Stimulated activated CD4-positive, alpha-beta T cell treated with anti-CD3 and anti-CD28 coated beads, Interleukin-1b, Interleukin-23, amount 100 ng/mL, for 1 hour (primary cell): ENCODE measurements at places on chromosomes 1 and 21.

DNA sequence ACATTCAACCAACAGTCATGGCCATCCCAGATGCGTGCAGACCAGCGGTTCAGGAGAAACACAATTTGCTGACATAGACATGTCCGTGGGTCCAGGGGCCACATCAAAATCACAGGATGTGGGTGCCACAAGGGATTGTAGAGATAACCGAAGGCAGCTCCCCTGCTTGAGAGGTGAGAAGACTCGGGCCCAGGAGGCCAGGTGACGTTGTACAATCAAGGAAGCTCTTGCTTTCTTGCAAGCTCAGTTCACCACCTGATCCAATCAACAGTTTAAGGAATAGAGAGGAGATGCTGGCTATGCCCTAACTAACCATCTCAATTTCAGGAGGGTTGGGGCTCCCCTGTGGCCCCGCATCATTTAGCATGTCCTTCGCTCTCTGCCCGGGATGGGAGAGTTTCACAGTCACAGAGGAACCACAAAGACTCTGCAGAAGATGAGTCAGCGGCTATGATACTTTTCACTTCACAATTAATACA is 19.5 kb downstream of the UBASH3A start:
- no peak for DNase-seq

- DNase-seq: no peak
Observed at GRCh38 chr1:41811051-41811795, 107.5 kb downstream of the HIVEP3 start.

- no peak for DNase-seq
Observed at GRCh38 chr1:183989078-183989577, 48.4 kb downstream of the COLGALT2 start.

GRCh38 chr21:42234464-42235241 is 15.7 kb downstream of the ABCG1 start:
- peak; percentile 52 for DNase-seq

- no peak for DNase-seq
Observed at GRCh38 chr1:93756657-93757056, 75.0 kb upstream of the BCAR3 start.

DNA sequence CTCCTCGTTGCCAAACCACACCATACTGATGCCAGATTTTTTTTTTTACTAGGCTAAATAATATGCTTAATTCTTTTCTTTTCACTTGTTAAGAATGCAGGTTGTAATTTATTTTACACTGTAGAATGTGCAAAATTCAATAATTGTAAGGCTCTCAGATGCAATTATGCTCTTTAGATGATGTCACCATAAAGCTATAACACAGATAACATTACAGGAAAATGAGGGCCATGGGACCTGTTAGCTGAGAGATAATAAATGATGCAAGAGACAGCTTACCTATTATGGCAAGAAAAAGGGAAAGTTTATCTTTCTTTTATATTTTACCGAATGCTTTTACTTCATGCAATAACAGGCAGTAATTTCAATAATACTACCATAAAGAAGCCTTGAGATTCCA is 35.4 kb downstream of the CHRM3 start:
- no peak for DNase-seq

DNA sequence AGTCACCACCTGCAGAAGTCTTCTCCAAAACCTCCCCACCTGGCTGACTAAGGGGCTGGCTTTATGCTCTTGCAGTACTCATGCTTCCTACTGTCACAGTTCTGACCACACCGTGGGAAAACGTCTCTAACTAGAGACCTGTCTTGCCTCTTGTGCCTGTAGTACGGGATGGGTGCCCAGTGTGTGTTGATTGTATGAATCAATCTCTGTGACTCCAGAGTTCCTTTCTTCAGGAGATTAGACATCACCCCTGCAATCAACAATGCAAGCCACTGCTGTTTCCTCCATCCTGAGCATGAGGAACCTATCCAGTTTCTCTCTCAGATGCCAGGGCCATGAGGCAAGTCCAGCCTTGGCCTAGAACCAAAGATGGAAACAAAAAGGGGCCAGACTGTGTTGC is 64.1 kb downstream of the LRRN2 start:
- DNase-seq: no peak

GRCh38 chr21:46509741-46510502 is 51.2 kb downstream of the DIP2A start:
- DNase-seq: no peak

DNA sequence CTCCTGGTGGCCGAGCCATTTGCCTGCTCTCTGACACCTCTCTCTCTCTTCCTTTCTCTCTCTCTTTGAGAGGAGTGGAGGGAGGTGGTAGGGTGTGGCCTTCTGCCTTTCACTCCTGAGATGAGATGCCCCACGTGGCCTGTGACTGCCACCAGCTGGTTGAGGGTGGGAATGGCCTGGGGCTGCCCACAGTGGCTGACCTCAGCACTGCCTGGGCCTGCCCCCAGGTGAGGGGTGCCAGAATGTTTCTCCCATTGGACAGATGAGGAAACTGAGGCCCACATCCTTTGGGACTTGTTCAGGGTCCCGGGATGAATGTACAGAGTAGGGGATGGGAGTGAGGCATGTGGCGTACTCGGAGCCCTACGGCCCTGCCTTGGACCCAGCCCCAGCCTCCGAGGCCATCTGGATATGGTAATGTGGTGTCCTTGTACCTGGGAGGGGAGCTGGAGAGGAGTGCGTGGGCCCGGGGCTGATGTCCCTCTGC is 12.7 kb upstream of the C1orf167 start:
- no peak for DNase-seq

DNA sequence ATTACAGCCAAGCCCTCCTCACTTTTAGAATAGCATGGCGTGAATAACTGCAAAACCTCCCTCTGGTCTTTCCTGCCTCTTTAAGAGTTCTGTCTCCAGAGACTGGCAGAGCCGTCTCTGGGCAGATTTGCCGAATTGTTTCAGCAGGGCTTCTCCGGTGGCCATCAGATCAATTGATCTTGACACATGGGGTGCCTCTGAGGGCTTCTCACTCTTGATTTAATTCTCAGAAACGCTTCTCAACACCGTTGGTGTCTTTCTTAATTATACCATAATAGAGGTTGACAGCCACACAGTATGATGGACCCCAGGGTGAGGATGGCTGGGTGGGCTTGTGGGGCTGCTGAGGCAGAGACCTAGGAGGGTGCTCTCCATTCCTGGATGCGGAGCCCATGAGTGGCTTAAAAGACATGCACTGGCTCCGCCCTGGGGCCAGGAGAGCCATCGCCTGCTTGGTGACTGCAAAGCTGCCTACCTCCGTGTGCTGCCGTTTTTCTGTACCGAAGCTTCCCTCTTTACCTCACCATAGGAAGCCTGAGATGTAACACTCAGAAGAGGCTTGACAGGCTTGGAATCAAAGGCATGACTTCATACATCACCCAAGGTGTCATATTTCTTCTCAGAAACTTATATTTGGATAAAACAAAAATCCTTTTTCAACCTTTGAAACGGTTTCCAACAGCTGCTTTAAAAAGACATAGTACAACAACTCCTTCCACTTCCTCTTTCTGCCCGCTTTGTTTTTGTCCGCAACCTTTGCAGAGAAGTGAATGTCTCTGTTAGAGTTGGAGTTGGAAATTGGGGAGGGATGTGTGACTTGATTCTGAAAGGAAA is 82.9 kb downstream of the GALNT2 start:
- DNase-seq: no peak

- DNase-seq: no peak
Observed at GRCh38 chr1:90993245-90993644, 28.6 kb downstream of the ZNF644 start.

DNA sequence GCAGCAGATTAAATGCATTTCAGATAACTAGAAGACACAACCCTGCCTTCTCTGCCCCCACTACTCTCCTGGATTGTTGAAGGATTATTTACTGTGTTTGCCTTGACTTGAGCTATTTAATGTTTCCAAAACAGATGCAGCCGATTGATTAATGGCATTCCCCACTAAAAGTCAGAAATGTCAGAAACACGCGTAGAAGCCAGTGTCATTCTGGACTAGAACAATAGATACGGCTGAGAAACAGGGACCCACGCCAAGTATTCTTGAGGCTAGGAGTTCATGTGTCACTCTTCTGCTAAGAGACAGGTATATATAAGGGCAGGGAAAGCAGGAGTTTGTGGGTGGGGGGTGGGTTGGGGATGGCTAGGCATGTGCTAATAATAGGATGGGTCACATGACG is 366.7 kb upstream of the PROX1 start:
- DNase-seq: no peak

GRCh38 chr1:61496501-61496900 is 228.4 kb downstream of the TM2D1 start:
- no peak for DNase-seq

DNA sequence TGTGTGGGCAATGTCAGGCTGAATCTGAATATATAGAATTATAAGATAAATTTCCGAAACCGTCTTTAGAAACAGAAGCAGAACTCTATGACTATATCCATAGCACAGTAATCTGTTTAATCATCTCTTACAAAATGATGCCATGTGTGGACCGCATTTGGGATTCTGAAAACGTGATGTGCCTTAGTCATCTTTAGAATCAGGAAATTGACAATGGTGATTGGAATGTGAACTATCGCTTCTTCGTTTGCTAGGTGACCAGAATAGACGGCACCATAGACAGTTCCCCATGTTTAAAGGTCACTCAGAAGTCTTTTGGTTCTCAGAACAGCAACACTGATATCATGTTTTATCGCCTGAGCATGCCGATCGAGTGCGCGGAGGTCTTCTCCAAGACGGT is 300.3 kb downstream of the ZP4 start:
- DNase-seq: no peak

- no peak for DNase-seq
Observed at GRCh38 chr1:36722871-36723270, 240.2 kb upstream of the CSF3R start.

DNA sequence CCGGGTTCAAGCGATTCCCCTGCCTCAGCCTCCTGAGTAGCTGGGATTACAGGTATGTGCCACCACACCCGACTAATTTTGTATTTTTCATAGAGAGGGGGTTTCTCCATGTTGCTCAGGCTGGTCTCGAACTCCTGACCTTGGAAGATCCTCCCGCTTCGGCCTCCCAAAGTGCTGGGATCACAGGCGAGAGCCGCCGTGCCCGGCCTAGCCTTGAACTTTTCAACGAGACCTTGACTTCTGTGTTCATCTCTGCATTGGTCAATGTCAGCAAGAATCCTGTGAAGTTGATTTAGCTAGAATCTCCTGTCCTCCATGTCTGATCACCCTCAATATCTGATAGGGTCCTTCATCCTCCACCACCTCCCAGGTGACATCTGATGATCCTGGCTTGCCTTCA is 11.4 kb upstream of the CNR2 start:
- no peak for DNase-seq

DNA sequence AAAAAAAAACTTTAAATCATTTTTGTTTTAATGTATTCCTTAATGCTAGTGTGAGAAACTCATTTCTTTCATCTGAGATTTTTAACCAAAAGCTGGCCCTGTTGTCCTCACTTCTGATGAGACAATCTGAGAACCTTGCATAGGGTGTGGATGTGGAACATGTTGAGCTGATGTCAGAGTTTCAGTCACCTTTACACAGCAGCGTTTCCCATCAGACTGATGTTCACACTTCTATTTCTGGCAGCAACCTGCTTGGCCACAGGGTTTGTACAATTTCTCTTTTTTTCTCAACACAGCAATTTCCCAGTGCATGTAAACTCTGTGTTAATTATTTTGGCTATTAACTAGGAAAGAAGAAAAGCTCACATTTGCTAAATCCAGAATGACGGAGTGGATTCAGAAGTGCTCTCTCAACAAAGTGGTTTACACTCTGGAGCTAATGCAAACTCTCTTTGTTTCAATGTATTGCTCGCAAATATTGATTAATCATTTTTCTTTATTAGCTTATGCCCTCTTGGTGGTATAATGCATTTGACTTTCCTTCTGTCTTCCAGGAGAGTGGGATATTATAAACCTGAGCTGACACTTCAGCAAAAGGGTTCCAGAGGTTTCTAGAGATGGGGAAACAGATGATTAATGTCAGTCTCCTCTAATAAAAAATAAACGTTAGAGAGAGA is 70.5 kb upstream of the HSPA13 start:
- DNase-seq: no peak

- DNase-seq: no peak
Observed at GRCh38 chr1:89305493-89305892, 32.8 kb upstream of the GBP5 start.

GRCh38 chr1:25856856-25857255 is 2.4 kb downstream of the AUNIP start:
- no peak for DNase-seq

DNA sequence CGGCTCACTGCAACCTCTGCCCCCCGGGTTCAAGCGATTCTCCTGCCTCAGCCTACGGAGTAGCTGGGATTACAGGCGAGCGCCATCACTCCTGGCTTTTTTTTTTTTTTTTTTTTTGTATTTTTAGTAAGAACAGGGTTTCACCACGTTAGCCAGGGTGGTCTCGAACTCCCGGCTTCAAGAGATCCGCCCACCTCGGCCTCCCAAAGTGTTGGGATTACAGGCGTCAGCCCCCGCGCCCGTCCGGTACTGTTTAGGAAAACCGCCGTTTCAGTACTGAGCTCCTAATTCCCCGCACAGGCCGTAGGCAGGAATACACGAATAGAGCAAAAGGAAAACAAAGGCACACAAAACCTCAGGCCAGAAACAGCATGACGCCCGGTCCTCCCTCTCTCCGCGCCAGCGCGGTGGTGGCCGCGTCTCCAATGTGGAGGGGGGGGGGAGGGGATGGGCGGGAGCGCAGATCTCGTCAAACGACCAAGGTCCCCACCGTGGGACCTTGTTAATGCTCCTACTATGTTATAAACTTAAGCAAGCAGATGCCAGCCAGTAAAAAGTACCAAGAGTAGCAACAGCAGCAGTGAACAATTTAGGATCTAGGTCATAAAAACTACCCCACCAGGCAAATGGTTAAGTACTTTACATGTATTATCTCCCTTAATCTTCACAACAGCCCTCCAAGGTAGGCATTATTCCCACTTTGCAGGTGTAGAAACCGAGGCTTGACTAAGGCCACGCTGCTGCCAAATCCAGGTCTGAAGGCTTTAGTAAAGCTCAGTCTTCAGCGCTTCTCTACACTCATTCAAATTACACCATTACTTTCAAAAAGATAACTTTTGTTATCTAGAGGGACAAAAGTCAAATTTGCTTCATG is 648 bp upstream of the ADAR start:
- DNase-seq: peak; percentile 11

DNA sequence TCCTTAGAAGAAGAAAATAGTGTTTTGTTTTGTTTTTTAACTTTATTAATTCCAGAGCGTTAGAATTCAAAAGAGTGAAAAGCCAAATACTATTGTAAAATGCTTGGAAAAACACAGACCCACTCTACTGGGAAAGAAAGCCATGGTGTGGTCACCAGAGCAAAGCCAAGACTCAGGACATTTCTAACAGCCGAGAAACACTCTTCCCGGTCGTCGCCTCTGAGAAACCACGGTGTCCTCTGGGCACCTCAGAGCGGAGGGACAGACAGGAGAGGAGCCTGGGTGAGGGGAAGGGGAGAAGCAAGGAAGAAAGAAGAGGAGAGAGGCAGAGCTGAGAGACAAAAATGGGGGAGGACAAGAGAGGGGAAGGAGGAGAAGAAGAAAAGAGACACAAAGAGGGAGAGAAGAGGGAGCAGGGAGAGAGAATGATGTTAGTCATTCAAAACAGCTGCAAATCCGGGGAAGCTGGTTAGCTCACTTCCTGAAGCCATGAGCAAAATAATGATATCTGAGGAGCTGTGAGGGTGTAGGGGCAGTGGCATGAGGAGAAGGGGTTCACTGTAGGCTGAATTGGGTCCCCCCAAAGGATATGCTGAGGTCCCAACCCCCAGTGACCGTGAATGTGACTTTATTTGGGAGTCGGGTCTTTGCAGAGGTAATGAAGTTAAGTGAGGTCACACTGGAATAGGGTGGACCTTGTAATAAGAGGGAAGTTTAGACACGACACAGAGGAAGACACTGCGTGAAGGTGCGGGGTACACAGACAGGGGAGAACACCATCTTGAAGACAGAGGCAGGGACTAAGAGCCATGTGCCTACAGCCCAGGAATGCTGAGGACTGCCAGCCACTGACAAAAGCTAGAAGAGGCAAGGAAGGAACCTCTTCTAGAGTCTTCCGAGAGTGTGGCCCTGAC is 58.2 kb upstream of the DMRTB1 start:
- no peak for DNase-seq
